ENCODE measurements at places on chromosomes 2 and 18.

- DNase-seq = no peak
Measured at GRCh38 chr2:88545118-88545517, 82.1 kb downstream of the EIF2AK3 start.

DNA sequence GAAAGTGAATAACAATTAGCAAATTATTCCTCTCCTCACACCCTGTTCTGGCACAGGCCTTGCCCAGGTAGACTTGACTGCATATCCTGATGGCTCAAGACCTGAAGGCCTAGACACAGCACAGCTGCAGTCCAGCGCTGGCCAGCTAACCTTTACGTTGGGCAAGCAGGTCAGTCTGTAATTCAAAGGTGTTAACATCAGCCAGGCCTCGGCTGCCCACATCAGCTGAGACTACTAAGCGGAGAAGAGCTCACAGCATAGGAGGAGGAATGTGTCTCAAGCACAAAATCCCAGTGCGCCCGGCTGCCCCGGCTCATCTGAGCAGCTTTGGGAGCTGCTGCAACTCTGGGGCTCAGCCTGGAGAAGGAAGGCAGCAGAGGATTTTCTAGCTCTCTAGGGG, 33.5 kb upstream of the OTOF start:
- DNase-seq = no peak

GRCh38 chr2:215727507-215728503, 285.5 kb downstream of the MREG start:
- DNase-seq = no peak

- DNase-seq = no peak
Measured at GRCh38 chr2:197131558-197131855, 179.1 kb downstream of the ANKRD44 start.

- no peak for DNase-seq
Measured at GRCh38 chr2:128258218-128258617, 60.5 kb downstream of the HS6ST1 start.

GRCh38 chr2:164014791-164015190, 279.0 kb upstream of the FIGN start:
- DNase-seq = no peak

DNA sequence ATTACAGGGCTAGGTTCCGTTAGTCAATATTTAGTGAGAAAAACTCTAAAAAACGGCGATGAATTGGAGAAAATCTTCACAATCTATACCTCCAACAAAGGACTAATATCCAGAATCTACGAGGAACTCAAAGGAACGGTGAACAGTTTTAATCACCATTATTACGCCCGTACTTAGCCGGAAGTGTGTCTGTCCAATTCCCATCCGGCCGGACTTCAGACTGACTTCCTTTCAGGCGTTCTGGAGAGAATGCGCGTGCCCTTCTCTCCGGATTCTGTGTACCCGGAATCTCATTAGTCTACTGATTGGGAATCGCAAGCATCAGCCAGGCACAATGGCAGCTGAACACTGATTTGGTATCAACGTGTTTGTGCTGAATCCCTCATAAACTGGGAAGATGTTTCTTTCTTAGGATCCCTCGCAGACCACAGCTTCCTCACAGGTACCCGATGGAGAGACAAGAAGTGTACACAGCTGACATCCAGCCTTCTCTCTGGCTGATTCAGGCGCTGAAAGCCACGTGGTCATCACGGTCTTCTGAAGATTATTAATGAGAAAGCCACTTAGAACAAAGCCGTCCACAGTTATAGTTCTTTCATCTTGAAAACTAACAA, 239.9 kb downstream of the ZNF516 start:
- DNase-seq = no peak

DNA sequence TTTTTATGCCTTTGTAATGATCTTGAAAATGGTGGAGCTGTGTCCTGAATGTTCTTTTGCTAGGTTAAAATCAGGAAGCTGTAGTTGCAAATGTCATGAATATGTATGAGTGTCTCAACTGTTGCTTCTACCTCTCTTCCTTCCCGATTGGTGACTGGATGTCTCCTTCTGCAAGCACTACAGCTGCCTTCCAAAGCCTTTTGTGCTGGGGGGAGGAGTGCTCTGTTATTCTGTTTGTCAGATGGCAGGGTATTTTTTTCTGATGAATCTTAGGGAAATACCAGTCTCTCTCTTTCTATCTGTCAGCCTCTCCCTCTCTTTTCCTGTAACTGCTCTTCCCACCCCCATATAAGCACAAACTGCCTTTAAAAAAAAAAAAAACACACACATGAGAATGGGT, 1396.3 kb upstream of the CELF4 start:
- no peak for DNase-seq

DNA sequence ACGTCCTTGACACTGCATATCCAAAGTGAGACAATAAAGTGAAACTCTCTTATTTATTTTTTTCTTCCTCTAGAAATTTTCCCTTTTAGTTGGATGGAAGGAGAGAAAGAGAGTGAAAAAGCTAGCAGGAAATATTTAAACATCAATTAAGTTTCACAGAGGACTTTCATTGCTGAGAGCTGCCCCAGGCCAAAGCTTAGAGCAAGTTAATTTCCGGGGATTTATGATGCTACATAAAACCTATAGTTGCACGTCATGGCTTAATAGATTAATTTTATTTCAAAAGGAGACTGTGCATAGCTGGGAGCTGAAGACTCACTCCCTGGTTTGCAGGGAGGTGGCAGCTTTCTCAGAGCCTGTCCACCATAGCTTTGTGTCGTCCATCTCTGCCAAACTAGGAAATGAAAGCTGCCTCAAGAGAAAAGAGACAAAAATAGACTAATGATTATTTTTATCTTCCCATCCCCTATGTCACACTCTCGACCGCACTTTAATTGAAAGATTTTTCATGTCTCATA, 323.3 kb upstream of the RAB6C start:
- no peak for DNase-seq

GRCh38 chr2:10097352-10098148, 17.3 kb upstream of the CYS1 start:
- DNase-seq = peak; percentile 37

DNA sequence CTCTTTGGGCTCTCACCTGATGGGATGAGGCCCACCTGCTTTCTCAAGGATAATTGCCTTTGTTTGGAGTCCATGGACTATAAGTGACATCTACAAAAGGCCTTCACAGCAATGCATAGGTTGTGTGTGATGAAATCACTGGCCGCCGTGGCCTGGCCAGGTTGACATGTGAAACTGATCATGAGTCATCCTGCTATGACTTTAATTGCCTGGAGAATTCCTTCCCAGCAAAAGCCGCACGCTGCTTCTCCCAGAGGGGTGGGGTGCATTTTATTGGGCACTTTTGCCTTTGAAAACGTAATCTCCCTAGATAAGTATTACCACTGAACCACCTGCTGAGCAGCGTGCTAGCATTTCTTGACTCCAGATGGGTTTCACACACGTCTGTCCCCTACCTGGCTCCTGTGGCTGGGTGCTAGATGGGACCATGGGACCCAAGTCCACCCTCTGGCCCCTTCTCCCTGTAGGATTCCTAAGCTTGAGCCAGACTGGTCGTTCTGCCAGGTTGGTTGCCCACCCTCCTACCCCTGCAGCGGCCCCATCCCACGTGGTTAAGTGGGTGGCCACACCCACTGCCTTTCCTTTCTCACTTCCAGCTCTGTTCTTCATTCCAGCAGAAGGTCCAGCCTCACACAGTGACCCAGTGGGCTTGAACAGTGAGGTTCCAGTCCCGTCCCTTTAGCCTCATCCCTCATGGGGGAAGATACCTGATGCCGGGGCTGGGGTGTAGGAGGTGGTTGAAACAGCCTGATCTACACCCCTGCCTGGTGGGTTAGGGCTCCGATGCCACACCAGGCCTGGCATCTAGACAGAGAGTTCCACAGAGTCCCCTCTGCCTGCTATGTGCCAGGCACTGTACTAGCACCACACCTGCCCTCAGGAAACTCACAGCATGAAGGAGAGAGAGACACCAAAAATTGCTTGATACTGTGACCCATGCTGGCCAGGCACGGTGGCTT, 89.6 kb downstream of the GBX2 start:
- no peak for DNase-seq

DNA sequence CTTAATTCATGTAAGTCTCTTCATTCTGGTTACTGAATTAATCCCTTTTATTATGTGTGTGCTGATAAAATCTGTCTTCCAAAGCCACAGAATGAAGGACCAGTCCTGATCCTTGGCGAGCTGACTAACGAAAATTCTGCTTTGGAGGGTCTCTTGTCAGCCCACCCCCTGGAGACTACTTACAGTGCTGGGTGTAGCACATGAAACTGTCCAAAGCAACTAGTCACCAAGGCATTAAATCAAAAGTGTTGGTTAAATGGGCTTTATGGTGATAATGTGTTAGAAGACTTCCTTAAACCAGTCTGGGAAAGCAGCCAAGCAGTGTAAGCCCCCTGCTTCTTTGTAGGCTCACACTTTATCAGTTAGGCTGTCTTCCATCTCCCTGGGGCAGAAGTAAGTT, 420.2 kb downstream of the SUCLG1 start:
- DNase-seq = no peak

DNA sequence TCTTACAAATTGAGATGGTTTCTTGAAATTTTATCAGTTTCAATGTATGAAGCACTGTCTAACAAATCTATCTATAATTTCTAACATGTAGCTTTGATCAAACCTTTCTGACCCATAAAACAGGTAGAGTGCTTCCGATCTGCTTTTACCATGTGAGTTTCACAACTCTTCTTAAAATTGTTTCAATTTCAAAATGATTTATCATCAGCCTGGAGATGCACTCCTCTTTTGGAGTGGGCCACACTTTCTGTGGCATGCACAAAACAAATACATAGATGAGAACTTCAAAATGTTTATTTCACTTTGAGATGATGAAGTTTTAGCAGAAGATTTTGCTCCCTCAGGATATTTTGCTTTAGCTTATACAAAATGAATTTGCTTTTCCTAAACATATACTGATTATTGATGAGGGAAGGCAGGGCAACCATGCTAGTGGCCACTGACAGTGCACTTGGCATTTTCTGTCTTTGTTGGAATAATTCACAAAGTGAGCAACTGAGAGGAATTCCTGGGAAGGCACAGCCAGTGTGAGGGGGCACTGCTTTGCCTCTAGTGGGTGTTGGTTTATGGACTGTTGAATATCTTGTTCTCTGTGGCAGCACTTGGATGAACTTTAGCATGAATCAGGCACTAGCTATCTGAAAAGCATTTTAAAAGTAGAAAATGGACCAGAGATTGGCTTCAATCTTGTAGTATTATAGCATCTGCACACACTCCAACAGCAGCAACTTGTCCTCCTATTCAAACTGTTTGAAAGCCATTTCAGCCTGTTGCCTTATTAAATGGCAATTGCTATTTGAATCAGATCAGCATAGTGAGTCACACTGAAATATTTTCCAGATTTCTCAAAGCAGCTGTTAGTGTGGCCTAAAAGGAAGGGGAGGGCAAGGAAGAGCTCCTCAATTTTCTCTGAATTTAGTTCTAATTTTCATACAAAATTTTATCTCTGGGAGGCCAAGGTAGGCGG, 193.2 kb downstream of the CCDC85A start:
- DNase-seq = no peak

DNA sequence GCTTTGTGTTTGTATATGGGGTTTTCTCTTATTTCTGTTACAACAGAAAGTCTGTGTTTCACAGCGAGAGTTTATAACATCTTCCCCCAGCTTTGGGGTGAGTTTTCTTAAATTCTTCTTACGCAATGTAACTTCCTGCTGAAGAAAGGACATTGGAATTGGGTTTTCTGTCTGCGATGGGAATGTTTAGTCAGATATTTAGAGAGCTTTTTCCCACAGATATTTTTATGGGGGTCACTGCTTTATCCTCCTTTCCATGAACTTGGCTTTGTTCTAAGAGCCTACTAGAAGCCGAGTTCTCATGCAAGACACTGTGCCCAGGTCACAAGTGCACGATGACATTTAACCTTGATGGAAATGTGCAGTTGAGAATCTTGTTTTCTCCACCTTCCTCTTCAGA, 22.1 kb downstream of the B3GNT2 start:
- no peak for DNase-seq

- DNase-seq = no peak
Measured at GRCh38 chr2:239926587-239927232, 98.4 kb downstream of the NDUFA10 start.

- DNase-seq = no peak
Measured at GRCh38 chr2:181954538-181954883, 31.1 kb upstream of the PPP1R1C start.

- no peak for DNase-seq
Measured at GRCh38 chr2:230930928-230931555, 6.0 kb upstream of the GPR55 start.

DNA sequence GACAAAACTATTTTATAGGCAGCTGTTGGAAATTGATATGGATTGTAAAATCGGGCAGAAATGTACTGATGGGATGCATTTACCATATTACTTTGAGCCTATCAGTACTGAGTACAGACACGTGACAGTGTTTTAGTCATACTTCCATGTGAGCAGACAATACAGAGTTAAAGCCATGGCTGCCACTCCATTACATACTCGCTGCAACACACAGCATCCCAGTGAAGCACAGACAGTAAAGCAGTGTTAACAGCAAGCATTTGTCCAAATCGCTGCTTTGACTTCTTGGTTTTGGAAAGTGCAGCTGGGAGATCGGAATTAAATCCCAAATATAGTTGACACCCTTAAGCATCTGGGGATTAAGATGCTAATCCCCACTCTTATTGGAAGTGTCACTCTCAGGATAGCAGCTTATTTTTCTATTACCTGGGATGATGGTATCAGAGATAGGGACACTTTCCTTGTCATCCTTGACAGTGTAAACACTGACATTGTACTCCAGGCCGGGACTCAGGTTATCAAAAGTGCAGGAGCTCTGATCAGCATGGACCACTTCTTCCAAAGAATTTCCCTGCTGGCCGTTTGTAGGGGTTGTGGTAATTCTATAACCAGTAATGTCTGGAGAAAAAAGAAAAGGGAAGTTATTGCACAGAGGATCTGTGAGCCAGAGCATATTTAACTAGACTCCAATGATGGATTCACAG, 41.6 kb downstream of the FN1 start:
- no peak for DNase-seq

DNA sequence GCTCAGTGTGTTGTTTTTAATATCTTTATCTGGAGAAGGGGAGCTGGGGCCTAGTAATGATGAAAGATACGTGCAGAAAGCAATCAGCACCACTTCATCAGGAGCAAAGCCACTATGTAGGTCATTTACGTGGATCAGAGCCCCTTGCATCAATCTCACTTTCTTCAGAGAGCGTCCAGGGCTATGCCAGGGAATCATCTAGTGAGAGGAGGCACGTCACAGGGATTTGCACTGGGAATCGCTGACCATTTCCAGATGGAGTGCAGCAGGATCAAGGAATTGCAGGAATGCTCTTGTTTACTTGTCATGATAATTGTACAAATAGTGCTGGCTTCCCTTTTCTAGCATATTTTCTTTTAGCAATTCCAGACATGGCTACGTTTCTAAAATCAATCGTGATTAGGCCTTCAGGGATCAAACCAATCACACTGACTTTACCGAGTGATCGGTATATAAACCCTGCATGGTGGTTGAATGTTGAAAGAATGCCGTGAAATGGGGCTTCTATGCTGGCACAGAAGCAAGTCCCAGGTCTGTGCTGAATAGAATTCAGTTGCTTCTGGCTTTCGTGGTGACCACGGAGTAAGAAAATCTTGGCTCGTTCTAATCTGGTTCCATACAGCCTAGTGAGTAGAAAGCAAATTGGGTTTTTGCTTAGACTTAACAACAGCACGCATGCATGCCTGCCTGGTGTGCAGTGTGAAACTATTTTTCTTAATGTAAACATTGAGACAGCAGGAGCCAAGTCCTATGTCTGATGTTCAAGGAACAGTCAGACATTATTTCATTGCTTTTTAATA, 122.8 kb downstream of the TMEM200C start:
- no peak for DNase-seq
